ENCODE measurements at places on chromosomes 7 and 10.
A peak's percentile ranks its signal among the peaks of the same experiment; 100 is the strongest.

- DNase-seq = no peak
Observed at GRCh38 chr10:22992075-22992474, 64.2 kb downstream of the ARMC3 start.

- DNase-seq = no peak
Observed at GRCh38 chr7:106063692-106064091, 48.4 kb downstream of the SYPL1 start.

- no peak for DNase-seq
Observed at GRCh38 chr7:64312826-64313225, 935 bp upstream of the ZNF736 start.

DNA sequence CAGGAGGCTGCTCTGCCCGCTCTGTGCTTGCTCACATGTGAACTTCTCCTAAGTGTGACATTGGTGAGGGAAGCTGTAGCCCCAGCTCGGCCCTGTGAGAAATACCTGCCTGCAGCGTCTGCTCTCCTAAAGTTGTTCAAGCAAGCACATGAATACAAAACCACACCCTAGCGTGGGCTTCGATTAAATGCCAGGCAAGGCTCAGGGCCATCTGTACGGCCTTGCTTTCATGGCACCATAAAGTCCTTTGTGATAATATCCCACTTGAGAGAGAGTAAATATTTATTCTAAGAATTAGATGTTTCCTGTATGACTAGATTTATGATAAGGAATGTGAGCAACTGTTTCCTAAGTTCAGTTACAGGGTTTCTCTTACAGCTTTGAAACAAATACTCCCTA, 262.8 kb upstream of the KLF14 start:
- DNase-seq = peak; percentile 48

GRCh38 chr10:109769966-109770365, 153.3 kb downstream of the XPNPEP1 start:
- DNase-seq = no peak

- no peak for DNase-seq
Observed at GRCh38 chr10:33869028-33869427, 534.6 kb upstream of the NRP1 start.

GRCh38 chr10:9262770-9263169, 1208.3 kb downstream of the GATA3 start:
- no peak for DNase-seq

- no peak for DNase-seq
Observed at GRCh38 chr7:149489391-149490024, 8.1 kb downstream of the ZNF746 start.

DNA sequence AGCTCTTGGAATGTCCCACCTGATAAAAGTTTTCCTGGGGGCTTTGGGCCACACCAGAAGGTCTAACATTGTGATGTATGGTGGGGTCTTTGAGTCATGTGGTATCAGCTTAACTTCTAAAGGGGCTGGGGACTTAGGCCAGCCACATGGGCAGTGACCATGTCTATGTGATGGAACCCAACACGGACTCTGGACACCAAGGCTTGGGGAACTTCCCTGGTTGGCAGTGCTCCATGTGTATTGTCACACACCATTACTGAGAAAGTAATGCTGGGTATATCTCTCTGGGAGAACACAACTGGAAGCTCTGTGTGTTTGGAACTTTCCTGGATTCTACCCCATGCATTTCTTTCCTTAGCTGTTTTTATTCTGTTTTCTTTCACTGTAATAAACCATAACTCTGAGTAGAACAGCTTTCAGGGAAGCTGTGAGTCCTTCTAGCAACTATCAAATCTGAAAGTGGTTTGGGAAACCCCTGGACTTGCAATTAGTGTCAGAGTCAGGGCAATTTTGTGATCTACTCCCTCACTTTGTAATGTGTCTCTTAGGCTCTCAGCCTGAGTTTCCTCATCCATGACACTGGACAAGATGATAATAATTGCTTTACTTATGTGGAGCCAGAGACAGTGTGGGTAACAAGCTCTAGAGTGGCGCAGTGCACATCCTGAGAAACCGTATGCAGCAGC, 28.4 kb upstream of the AGK start:
- DNase-seq = no peak

GRCh38 chr7:47950714-47951113, 2.4 kb upstream of the PKD1L1 start:
- no peak for DNase-seq

- no peak for DNase-seq
Observed at GRCh38 chr10:32923134-32923533, 34.9 kb downstream of the ITGB1 start.

- no peak for DNase-seq
Observed at GRCh38 chr10:63107943-63108437, 25.1 kb upstream of the NRBF2 start.

Measured in Panc1 (cell line).